ENCODE measurements at places on chromosomes 2 and 18.

DNA sequence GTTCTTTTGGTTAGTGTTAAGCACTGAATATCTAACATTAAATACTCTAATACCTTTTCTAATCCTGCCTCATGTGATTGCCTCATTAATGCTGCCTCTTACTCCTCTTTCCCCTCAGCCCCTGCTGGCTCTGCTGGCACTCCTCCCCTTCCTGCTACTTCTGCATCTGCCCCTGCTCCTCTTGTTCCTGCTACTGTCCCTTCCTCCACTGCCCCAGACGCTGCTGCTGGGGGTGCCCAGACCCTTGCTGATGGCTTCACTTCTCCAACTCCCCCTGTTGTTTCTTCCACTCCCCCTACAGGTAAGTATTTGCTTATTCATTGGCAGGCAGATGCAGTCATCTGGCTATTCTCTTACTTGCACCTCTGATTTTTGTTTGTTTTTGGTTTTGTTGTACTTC, 68.5 kb downstream of the ABI2 start:
- no peak for DNase-seq

DNA sequence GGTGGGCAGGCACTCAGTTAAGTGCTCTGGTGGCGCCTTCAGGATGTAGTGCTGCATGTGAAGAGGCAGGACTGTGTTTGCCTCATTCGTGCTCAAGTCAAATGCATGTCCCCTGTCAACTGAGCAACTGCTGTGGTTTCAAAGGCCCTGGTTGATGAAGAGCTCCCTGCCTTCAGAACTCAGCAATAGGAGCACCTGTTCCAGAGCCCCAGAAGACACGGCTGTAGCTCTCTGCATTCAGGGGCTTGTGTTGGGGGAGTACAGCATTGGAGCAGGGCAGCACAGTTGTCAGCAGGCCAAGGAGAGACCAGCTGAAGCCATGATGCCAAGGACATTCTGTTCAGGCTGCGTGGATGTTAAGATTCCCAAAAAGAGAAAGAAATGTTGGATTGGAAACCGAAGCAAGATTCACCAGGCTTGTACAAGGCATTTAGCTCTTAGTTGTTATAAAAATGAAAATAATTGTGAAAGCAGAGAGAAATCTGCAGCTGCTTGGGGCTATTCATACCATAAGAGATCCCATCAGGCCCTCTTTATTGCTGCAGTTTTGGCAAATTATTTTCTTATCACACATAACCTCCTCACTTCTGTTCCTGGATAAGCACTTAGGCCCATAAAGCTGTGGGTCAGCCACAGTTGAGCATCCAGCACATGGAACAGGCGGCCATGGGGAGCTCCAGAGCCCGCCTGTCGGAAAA, 252.4 kb upstream of the ZNF521 start:
- DNase-seq = no peak

DNA sequence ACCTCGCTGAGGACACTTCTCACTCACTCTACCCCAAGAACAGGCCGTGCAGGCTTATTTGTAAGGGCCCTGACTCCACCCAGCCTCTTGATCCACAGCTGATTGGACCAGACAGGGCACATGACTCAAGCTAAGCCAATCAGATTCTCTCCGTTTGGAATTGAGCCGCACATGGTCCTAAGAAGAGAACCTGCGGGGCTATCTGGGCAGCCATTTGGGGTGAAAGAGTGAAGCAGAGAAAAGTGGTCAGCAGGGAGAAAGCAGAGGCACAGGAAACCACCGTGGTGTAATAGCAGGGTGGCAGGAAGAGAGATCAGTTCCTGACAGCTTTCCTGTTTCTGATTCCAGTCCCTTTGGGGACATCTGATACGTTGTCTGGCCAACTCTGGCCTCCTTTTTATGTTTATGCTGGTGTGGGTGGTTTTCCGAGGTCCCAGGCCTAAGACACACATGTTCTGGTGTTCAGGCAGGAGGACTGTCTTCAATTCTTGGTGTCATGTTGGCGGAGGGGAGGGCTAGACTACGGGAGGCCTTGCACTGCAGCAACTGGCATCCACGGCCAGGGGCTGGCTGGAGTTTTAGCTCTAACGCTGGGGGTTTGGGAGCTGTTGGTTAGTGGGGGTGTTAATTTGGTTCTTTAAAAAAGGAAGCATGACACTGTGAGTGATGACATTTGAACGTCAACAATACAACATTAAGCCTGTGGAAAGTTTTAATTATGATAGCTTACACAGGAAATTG, 26.1 kb upstream of the SPTBN1 start:
- no peak for DNase-seq

DNA sequence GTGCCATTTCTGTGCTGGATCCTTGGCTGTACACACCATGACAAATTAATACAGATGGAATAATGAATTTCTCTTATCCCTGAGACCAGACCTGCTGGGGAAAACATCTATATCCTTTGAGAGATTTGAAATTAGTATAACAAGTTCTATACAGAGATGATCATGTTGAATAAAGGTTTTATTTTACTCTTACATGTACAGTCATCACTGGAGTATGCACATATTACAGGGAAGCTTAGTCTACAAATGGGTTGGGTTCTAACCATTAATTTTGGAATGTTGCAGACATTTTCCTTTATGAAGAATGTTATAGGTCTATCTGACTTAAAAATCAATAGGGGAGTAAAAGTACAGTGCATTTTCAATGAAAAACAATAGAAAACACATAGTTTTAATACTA, 29.9 kb upstream of the MMADHC start:
- no peak for DNase-seq

DNA sequence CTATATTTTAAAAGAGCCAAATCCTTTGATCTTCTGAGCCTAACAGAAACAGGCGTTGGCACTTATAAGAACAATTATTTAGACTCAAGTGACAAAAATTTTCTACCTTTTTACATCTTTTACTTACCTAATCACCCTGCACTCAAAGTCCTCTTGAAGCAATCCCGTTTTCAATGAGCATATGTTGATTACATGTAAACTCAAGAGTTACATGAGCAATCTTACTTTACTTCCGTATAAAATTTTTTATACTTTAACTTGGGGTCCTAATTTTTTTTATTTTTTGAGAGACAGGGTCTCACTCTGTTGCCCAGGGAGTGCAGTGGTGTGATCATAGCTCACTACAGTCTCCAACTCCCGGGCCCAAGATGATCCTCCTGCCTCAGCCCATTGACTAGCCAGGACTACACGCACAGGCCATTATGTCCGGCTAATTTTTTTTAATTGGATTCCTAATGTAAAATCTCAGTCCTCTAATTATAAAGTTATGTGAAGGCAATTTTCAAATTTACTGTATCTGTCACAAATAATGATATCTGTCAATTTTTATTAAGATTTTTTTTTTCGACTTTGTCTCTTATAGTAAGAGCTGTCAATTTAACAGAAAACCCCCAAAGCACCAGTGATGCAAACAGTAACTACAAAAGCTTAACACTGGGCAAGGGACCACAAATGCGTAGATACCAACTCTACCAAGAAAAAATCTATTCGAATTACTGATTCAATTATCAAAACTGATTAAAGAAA, 19.1 kb upstream of the STPG4 start:
- no peak for DNase-seq

- no peak for DNase-seq
These were observed 53.7 kb upstream of the SLC4A10 start for GRCh38 chr2:161570424-161571050.

- DNase-seq = no peak
These were observed 4.3 kb downstream of the RAX start for GRCh38 chr18:59268721-59269562.

GRCh38 chr2:481388-481787, 193.5 kb upstream of the ALKAL2 start:
- DNase-seq = no peak

DNA sequence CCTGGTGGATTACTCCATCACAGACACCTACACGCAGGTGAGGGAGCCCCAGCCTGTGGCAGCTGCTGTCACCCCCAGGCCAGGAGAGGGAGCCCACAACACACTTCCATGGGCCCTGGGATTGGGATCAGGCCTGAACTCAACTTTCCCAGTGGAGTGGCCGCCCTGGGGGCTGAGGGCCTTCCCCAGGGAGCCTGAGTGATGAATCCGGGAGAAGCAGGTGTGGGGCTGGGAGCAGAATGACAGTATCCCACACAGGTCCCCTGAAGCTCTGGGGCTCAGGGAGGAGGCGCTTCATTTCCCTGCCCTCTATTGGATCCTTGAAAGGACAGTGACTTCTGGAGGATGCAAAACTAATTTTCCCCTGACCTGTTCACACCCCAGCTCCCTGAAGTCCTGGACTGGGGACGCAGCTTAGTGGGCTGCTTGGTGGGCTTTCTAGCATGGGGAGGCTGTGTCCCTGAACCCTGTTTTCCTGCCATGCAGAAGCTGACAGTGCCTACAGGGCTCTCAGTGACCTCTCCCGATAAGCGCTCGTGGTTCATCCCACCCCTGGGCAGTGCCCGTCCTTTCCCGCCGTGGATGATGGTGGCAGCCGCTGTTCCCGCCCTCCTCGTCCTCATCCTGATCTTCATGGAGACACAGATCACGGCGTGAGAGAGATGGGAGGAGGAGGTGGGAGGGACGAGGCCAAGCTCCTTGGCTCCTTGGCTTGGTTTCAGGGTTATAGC, 11.0 kb downstream of the SLC4A3 start:
- no peak for DNase-seq

- DNase-seq = no peak
These were observed 350.4 kb downstream of the NR4A2 start for GRCh38 chr2:155982135-155982534.

DNA sequence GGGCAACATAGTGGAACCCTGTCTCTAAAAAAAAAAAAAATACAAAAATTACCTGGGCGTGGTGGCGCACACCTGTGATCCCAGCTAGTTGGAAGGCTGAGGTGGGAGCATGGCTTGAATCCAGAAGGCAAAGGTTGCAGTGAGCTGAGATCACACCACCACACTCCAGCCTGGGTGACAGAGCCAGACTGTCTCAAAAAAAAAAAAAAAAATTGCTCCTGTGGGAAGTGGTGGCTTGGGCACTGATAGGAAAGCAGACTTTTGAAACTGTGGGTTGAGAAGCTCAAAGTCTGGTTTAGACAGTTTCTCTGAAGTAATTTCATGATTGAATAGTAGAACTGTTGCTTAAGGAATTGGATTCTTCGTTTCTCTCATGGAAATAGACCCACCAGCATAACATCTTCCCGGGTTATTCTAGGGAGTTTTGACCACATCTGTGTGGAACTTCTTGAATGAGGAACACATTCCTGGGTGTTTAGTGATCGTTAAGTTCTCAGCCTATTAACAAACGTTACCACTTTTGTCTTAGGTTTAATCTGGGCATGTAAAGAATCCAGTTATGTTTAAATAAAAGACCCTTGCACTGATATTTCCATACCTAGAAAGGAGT, 33.5 kb downstream of the GRHL1 start:
- DNase-seq = no peak

DNA sequence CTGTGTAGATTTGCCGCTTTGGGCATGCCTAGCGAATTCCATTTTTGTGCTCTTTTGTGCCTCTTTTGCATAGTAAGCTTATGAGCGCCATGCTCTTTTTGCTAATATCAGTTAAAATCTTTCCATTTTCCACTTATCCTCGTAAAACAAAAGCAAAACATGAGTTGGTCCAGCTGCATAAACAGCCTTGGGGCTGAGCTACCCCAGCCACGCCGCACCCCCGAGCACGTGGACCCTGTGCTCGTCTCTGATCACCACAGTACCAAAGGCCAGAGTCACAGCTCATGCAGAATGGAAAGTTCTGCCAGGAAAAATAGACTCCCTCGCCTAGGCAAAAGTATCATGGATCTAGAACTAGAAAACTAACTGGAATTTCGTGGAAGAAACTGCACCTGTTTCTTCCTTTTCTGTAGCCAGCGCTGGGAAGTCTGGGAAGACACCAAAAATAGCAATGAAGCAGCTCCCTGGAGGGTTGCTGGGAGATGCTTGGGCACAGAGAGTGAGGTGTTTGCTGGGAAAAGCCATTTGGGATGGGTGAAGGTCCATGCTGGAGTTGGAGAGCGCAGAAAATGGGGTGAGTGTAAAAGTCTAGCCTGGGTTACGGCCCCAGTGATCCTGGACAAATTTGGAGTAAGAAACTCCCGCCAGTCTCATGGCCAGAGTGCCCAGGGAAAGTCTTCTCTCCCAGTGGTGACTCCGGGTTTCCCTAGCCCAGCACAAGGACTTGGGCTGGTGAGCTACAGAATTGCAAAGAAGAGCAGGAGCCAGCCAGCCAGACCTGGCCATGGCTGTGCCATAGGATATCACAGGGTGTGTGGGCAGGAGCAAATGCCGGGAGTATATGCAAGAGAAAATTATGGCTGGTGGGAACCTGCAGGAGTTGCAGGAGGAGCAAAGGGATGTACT, 218.4 kb downstream of the GBX2 start:
- no peak for DNase-seq

- DNase-seq = no peak
These were observed 25.3 kb downstream of the CCDC195 start for GRCh38 chr2:224690868-224691267.

DNA sequence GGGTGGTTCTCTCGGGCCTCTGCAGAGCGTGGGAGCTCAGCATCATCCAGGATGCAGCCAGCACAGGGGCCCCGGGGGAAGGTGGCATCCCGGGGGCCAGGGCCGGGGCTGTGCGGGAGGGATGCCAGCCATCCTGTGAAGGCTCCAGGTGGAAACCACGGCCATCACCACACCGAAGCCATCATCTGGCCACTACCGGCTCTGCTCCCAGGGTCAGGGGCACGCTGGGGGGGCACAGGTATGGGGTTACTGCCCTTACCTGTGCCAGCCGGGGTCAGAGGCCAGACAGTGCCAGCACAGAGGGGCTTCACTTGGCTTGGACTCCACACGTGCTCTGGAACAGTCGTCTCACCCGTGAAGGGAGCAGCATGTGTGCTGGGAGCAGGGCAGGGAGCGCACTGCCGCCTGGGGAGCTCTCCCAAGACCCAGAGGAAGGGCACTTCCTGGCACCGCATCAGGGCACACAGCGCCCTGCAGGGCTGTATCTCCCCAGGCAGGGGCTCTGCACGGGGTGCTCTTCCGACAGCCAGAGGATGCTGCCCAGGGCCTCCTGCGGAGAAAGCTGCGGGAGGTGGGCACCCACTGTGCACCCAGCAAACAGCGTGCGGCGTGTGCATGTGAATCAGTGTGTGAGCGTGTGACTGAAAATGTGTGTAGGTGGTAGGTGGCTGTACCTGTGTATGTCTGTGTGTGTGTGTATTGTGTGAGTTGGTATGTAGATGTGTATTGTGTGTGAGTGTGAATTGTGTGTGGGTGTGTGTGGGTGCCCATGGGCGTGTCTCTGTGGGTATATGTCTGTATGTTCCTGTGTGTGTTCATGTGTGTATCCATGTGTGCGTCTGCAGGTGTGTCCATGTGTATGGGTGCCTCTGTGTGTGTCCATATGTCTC, 75.0 kb downstream of the PTGR3 start:
- DNase-seq = no peak

DNA sequence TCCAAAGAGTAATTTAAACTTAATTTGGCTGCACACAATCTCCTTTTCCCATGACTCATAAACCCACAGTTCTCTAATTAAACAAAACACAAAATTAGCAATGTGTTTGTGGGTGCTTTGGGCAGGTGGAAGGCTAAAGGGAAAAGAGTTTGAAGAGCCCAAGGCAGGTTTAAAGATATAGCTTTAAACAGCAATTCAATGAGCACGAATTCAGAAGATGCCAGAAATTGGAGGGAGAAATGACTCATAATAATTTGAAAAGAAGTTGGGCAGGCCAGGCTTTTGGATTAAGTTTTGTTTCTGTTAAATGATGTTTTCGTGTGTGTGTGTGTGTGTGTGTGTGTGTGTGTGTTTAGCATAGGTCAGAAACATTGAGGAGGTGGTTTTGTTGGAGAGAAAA, 594.8 kb upstream of the ZEB2 start:
- DNase-seq = no peak
